ENCODE measurements at places on chromosomes 5 and 9.
A peak's percentile ranks its signal among the peaks of the same experiment; 100 is the strongest.

GRCh38 chr5:169914766-169915165, 65.5 kb downstream of the INSYN2B start:
- DNase-seq: peak; percentile 54

GRCh38 chr9:131125288-131126058, at the start of gene NUP214:
NUP214 (plus strand) TSS chr9:131125586; CDS start chr9:131125705, 119 bp downstream.
- peak; percentile 97 for DNase-seq

- DNase-seq: no peak
Observed at GRCh38 chr9:17928228-17928627, 349.4 kb downstream of the SH3GL2 start.

GRCh38 chr5:1324719-1325190, 20.1 kb downstream of the CLPTM1L start:
- DNase-seq: no peak

DNA sequence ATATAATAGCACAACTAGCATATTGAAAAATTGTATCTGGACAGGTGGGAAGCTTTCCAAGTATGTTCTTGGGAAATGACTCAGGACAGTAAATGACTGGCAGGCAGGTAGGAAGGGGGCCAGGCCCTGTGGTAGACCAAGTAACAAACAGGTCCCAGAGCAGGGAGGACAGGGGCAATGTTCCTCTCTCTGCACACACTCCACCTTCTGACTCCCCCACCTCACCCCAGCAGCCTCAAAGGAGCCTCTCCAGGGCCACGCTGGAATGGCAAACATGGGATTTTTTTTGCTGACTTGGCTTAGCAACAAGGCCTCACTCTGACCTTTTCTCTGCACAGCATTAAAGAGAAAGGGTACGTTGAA, 31.1 kb upstream of the IQGAP2 start:
- peak; percentile 33 for DNase-seq

Measured in kidney tubule cell (primary cell).